ENCODE measurements at places on chromosomes 3 and 15.

DNA sequence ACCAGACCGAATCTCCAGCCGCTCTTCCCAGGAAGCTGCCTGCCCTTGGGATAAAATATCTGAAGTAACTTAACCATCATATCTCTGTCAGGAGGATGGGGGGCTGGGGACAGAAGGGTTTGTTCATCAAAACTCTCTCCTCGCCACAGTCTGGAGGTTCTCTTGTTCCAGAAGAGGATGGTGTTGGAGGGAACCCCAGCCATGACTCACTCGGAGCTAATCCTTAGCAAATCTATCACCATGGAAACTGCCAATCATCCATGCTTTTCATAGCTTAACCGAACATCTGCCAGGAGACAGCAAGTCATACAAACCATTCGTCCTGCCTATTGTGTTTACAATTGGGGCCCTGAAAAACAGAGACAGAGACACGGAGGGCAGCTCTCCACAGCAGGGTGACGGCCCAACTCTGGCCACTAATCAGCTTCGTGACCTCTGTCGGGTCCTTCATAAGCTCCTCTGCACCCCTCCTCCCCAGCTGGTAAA is 73.8 kb upstream of the HEG1 start:
- peak; percentile 95 for DNase-seq

- DNase-seq: no peak
Observed at GRCh38 chr3:47950453-47951169, 65.6 kb downstream of the MAP4 start.

DNA sequence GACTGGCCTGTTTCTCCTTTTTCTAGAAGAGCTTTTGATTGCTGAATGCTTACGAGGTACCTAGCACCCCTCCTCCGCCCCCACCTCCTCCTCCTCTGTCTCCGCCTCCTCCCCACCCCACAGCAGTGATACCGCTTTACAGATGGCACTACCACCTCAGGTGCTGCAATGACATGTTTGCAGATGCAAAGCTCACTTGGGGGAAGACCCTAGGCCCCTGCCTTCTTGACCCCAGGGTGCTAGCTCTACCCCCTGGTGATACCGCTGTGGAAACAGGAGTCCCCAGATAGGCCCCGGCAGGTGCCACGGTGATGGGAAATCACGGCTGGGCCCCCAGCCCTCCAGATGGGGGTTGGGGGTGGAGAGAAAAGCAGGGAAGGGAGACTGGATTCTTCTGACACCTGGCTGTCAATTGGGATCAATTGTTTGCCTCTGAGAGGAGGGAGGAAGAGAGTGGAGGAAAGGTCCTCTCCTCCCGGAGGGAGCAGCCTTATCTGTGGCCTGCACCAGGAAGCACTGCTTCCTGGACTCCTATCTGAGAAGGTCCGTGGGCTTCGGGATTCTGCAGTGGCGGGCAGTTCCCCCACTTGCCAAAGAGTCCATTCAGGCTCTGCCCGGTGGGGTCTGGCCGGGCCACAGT is 37.6 kb downstream of the DNASE1L3 start:
- no peak for DNase-seq

DNA sequence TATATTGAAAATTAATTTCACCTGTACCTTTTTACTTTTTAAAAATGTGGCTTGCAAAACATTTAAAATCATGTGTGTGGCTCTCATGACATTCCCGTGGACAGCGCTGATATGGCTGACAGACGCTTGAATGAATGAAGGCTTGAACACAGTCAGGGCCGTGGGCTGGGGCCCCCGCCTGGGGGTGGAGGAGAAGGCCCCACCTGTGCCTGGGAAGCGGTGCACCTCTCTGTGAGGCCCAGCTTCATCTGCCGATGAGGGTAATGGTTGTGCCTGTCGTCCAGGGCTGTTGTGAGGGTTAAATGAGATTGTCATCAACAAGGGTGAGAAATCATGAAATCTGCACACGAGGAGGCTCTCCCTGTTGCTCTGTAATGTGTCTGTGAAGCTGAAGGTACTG is 85.9 kb upstream of the PRR23E start:
- DNase-seq: no peak

GRCh38 chr15:25664761-25665160 is 198.4 kb downstream of the ATP10A start:
- DNase-seq: no peak

DNA sequence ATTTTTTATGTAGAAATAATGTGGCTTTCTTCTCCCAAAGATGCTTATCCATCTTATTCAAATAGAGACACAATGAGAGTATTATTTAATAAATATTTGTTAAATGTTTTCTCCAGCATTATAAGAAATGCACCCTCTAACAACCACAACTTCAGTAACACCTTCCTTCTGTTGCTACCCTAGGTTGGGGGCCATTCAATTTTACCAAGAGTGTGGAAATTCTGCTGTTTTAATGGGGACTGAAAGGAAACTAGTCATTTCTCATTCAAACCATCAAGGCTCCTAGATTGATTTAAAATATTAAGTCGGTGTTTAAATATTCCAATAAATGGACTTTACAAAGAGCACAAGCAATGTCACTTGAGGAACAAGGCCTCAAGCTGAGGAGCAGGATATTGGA is 7.6 kb downstream of the ONECUT1 start:
- DNase-seq: peak; percentile 2

DNA sequence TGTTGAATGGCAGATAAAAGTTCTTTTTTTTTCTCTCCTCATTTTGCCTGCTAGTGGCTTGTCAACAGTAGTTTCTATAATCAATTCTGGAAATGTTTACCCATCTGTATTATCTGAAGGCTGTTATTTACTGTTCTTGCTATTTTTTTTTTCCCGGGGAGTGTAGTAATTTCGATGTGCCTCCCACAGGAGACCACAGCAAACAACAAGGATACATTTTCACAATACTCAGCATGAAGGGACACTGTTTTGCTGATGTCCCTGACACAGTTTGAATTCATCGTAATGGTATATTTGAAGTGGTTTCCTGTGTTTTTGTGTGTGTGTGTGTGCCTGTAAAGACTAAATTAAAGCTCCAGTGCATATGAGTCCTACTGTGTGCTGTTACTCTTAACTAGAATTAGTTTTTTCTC is 92.1 kb upstream of the ICE2 start:
- DNase-seq: no peak

DNA sequence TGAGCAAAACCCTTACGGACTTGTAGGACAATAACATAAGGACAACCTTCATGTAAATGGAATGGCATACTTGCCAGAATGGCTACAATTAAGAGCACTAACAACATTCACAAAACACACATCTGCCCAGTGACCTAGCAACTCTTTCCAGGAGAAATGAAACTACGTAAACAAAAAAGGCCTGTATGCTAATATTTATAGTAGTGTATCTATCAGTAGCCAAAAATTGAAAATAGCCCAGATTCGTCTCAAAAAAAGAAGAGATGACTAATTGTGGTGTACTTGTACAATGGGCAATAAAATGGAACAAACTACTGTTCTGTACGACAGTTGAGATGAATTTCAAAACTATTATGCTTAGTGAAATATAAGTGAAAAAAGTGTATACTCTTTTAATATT is 38.4 kb downstream of the CMC1 start:
- no peak for DNase-seq

DNA sequence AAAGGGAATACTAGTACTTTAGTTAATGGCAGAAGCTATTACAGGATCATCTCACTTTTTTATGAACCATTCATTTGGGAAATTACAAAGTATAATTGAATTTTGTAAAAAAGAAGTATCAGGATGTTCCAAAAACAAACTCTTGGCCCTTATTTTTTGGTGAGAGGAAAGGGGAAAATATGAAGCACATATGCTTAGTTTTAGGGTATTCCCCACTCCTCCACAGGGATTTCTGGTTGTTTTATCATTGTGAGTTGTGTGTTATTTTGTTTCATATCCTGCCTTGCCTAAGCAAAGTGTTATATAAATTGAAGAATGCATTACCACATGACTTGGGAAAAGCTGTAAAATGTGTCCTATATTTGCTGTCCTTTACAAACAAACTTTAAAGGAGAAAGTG is 227.0 kb downstream of the FMN1 start:
- DNase-seq: peak; percentile 63

DNA sequence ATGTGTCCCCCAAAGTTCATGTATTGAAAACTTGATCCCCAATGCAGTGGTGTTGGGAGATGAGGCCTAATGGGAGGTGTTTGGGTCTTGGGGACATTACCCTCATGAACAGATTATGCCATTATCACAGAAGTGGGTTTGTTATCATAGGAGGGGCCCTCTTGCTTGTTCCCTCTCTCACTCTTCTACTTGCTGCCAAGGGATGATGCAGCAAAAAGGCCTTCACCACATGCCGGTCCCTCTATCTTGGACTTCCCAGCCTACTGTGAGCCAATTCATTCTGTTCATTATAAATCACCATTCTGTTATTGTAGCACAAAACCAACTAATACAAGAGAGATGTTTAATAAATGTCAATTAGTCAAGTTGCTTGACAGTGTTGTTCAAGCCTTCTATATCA is 47.2 kb downstream of the FAM227B start:
- no peak for DNase-seq

- no peak for DNase-seq
Observed at GRCh38 chr15:87826119-87826747, 430.3 kb downstream of the NTRK3 start.

- DNase-seq: no peak
Observed at GRCh38 chr3:29004885-29005599, 275.8 kb upstream of the RBMS3 start.

DNA sequence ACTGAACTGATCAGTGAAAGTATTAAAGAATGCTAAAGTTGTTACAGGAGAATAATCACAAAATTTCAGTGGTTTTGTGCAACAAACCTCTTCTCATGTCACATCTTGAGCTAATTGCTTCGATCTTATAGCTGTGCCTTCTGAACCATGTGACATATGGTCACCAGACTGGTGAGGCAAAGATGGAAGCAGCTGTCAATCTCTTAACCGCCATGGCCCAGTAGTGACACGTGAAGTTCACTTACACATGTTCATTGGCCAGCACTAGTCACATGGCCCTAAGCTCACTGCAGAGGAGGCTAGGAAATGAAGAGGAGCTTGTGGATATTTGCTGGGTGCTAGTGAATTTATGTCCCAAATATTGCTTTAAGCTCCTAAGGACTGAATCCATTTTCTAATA is 32.5 kb downstream of the BOC start:
- no peak for DNase-seq

- no peak for DNase-seq
Observed at GRCh38 chr15:79299126-79299840, 11.6 kb upstream of the TMED3 start.

DNA sequence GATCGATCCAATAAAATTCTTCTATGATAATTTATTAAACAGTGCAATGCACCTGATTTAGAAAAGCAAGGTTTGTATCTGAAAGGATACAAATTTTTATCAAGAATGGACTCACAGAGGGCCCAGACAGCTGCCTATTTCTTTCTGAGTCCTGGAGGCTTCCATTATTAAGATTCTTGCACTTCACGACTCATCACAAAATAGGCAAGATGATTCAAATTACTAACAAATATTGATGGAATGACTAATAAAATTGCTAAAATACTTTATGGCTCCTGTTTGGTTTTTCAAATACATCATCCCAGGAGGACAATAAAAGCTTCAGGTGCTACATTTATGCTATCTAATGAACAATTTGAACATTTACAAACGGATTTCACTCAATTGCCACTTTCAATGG is 483.0 kb upstream of the AGTR1 start:
- no peak for DNase-seq

GRCh38 chr3:105284876-105285275 is 81.8 kb upstream of the ALCAM start:
- DNase-seq: no peak

- peak; percentile 84 for DNase-seq
Observed at GRCh38 chr3:186414735-186415419, 52.8 kb upstream of the DGKG start.

DNA sequence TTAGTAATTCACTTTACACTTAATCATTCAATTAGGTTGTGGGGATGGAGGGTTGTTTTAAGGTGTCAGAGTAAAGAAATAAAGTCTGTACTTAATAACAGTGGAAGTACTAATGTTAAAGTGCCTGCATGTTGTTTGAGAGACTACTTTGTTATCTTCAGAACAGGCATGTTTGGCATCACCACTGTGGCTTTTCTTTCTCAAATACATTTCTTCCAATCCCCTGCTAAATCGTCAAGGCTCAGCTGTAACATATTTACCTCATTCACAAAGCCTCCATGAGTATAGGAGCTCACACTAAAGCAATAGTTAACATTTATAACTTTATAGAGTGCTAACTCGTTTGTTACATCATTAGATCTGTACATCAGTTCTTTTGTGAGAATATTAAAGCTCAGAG is 2.6 kb downstream of the TIMMDC1 start:
- no peak for DNase-seq

DNA sequence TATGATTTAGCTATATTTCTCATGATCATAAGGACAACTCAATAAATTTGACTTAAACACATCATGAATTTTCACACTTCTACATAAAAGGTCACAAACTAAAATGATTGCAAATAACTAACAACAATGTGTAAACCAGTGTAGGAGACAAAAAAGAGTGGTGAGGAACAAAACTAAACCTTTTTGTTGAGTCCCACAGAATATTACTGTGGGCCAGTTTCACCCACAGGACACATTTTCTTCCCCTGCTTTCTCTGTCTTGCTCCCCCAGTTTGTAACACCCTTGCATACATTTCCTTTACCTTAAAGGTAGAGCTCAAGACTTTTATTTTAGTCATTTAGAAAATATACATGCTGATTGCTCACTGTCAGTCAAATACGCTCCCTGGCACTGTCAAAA is 130.9 kb upstream of the GOLGA6L6 start:
- DNase-seq: no peak

DNA sequence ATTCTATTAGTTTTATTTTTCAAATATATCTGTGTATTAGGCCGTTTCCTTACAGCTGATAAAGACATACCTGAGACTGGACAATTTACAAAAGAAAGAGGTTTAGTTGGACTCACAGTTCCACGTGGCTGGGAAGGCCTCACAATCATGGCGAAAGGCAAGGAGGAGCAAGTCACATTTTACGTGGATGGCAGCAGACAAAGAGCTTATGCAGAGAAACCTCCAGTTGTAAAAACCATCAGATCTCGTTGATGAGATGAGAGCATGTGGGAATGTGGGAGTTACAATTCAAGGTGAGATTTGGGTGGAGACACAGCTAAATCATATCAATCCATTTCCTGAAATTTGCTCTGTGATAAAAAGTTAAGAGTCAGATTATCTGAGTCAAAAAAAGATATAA is 2.3 kb upstream of the GOLGA8A start:
- DNase-seq: no peak

GRCh38 chr15:42605796-42606195 is 30.4 kb downstream of the STARD9 start:
- peak; percentile 29 for DNase-seq

DNA sequence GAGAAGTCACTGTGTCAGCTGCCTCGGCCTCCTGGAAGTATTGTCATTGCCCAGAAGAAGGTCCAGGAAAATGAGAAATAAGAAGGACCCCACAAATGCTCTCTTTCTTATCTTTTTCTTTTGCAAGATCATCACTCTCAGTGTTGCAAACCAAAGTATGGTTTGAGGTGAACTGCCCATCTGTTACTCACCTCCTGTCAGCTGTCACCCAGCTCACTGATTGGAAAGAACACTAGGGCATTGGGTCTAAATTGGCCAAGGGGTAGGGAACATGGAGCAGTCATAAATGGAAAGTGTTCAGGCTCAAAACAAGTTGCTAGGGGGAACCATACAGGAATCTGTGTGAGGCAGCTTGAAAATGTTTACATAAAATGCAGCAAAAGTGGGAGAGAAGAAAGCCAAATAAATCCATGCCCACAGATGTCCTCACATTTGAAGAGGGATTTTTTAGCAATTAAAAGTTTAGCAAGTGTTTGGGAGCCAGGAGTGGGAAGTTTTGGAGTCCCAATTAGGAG is 431.2 kb upstream of the THBS1 start:
- DNase-seq: no peak

Measured in muscle of back (tissue), 13 donors.